ENCODE measurements at places on chromosomes 7 and 10.
A peak's percentile ranks its signal among the peaks of the same experiment; 100 is the strongest.

DNA sequence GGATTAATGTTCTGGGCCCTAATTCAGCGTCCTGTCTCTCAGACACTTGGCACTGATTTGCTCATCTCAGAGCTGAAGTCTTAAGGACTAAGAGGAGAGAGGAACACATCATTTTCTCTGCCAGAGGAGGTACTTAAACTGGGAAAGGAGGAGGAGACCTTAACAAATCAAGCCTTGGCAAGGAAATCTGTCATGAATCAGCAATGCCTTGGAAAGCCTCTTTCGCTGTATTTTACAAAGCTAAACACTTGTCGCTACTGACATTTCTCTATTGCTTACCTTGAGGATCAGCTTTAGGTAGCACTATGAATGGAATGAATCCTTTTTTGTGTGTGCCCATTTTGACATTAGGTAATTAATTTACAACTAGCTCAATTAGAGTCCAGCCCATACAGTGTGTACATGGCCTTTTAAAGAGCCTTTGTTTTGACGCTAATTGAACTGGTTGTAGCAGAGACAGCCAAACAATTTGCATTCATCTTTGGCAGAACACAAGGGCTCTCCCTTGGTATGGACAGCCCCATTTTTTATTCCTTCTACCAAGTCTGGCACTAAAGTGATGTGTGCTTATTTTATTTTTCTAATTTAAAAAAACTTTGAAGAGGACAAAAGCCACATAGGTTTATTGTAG, 37.4 kb downstream of the AUTS2 start:
- no peak for DNase-seq

DNA sequence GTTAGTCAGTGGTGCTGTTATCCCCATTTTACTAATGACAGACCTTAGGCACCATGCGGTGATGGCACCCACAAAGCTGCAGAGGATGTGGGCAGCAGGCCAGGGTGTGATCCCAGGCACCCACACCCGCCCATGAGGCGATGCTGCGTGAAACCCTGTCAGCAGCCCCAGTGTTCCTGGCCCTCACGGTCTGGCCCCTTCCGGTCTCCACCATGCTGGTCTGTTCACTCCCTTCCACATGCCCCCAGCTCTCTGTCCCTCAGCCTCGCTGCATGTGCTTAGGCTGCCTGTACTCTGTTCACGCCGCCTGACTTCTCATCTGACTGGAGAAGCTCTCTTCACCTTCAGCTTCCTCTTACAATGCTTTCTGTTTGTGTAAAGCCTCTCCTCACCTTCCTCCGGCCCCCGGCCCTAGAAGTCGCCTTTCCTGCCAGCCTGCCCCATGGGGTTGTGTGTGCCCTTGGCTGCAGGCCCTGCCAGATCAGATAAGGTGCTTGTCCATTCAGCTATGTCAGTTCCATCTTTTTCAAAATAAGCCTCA, 17.6 kb upstream of the ORAI2 start:
- DNase-seq, result no peak

DNA sequence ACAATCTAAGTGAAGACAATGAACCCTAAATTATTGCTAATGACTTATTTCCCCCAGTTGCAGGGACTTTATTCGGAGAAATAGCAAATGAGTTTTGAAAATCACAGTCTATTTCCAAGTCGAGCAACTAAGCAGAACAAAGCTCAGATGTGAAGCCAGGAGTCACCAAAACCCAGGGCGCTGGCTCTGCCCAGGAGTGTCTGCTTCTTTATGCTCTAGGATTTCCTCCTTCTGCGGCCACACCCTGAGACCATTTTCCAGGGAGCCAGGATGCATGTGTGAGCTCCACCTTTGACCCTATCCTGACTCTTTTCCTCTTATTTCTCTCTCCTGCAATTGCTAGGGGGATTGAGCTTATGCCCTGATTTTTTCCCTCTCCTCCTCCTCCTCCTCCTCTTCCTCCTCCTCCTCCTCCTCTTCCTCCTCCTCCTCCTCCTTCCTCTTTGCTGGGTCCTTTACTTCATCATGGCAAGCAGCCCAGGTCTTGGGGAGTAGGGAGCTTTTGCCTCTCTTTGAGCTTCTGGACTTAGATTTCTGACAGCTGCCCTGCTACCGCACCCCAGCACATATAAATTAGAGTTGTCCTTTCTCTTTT, 234.4 kb downstream of the ARL4A start:
- DNase-seq, result no peak

- no peak for DNase-seq
Measured at GRCh38 chr7:44531421-44532380, 9.4 kb downstream of the NPC1L1 start.

GRCh38 chr10:73625004-73625883, 16.0 kb downstream of the MYOZ1 start:
- peak; percentile 50 for DNase-seq

DNA sequence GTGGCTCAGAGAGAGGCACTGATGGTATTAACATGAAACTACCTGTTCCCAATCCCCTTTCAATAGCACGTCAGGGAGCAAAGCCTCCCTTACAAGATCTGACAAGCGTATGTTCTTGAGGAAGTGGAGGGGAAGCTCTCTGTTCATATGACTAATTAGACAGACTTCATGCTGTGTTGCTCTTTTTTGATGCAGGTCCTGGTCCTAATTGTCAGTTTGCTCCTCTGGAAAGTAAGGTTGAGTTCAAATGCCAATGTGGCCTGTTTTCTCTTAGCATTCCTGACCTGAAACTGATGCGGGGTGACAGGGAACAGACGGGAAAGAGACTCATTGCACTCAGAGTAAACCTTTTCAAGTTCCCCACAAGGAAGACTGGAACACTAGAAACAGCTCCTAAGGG, 27.0 kb upstream of the TBX20 start:
- no peak for DNase-seq

DNA sequence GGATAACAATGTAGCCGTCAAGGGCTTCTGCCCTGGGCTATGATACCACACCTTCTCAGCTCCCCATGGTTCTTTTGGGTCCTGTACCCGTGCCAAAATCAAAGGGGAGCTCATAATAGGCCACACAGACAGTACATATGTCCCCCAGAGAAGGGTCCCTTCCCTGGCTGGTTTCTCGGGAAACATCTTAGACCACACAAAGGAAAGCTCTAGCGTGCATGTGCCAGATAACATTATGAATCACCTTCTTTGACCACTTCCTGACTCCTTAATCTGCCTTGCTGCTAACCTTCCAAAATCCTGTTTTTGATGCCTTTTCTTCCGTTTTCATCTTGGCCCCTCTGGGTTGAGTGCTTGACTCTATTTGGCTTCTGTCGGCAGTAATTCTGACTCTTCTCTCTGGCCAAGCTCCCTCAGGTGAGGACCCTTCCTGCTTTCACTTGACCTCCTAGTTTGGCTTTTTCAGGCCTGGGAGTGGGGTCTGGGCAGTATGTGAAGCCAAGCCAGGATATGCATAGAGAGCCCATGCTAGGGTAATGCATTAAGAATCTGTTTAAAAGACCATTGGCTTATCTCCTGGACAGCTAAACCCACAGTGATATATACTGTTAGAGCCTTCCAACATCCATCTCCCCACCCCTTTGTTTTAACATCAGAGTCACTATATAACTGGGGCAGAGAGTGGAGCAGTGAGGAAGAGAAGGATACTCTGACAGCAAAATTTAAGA, 84.8 kb downstream of the ANLN start:
- DNase-seq, result no peak

DNA sequence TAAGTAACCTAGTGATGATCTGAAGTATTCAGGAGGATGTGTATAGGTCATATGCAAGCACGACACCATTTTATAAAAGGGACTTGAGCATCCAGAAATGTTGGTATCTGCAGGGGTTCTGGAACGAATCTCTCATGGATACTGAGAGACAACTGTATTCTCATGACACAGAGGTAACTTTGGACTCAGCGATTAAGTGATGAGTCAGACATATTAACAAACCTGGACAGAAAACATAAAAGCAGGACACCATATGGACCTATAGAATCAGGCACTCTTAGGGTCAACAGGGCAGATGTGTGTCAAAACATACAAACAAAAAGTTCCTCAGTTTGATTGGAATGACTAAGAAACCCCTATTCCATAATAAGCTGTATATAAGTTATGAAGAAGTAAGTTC, 248.1 kb downstream of the ANKRD7 start:
- no peak for DNase-seq

DNA sequence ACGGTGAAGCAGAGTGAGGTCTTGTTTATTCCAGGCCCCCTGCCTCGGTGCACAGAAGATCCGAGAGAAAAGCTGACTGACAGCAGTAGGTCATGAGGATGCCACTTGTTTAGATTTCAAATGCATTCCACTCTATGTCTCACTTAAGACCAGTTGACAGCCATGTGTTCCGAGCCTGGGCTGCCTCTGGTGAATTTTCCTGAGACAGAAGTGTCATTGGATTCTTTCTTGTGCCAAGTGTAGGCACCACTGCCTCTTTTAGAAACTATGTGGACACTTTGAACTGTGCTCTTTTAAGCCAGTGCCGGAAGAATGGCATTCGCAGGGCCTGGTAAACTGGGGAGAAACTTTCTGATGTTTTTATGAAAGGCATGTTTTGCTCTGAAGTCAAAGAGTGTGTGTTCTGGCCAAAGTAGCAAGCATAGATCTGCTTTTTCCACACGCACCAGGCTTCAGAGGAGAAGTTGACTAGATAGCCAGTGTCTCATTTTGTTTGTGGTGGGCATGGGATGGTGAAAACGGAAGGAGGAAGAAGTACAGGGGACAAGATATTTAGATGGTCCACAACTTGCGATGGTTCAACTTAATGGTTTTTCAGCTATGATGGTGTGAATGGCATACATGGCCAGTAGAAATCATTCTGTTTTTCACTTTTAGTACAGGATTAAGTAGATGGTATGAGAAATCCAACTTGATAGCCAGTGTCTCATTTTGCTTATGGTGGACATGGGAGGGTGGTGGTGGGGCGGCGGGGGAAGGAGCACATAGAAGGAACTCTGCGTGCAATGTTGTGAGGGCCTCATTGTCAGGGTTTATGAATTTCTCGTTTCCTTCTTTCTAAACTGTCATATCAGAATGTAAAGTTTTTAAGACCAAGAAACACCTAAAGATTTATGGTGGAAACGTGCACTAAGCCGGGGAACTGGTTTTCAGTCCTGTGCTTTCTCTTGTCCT, 41.5 kb downstream of the CYP17A1 start:
- no peak for DNase-seq

DNA sequence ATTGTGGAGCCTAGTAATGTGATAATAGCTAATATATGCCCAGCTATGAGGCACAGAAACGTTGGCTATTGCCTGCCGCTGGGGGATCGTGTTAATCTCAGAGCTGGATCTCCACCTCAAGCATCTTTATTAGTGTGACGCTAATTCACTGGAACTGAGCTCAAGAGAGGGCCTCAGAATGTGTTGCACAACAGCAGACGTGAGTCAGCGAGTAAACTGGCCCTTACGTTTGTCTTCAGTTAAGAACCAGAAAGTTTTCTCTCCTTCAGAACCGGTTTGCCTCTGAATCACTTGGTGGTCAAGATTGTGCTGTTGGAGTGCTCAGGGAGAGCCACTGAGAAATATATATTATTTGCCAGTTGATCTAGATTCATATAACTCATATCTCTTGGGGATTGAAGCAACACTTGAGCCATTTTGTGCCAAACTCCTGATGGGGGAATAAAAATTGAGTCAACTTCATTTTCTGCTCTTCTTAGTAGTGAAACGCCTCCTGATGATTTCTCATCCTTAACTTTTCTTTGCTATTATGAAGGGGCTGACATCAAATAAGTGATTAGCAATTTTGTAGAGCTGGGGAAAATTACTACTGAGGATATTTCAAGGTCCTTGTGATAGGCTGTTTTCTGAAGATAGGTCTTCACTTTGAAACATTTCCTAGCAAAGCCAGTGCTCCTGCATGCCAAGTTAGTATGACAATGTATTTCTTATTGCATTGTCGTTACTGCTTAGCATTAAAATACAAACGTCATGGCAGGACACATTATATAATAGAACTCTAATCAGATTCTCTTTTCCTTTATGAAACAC, 22.3 kb downstream of the BZW2 start:
- DNase-seq, result no peak

DNA sequence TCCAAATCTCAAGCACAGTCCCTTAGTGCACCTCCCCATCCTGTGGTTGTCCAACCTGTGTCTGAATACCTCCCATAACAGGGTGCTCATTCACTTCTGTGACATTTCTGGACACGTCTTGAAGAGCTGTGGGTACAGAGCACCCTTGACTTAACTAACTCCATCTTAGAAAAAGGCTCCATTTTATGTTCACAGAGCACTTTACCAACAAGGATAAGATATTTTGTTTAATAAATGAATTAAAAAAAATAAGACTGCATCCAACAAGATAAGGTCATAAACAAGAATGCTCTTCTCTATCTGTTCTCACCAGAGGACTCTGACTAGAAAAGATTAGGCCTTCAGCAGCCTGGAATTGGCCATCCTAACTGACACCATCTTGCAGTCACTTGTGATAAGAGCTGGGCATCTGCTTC, 335.2 kb upstream of the ZNF32 start:
- no peak for DNase-seq

GRCh38 chr7:132218876-132219275, 357.4 kb downstream of the PLXNA4 start:
- DNase-seq, result no peak

DNA sequence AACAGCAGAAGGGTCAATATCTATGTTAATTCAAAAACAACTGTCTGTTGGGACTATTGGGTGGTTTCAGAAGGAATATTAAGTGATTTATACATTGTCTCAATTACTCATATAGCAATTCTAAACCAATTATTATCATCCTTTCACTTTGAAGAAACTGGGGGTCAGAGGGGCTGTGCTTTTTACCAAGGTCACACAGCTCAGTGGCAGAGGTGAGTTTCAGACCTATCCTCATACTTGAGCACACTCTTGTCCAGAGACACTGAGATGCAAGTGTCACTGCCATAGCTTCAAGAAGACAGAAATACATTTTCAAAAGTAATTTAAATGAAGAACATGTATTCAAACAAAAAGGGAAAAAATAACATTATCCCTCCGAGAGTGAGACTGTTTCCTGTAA, 195.3 kb downstream of the ARL4A start:
- no peak for DNase-seq

- DNase-seq, result no peak
Measured at GRCh38 chr7:133051066-133051465, 30.8 kb downstream of the CHCHD3 start.

GRCh38 chr10:102395400-102396316, at the start of gene NFKB2:
Gene NFKB2, plus strand, starts transcription at chr10:102395705. Its CDS starts 255 bp downstream, at chr10:102395960.
- DNase-seq, result no peak

GRCh38 chr7:92461027-92462003, 14.0 kb downstream of the GATAD1 start:
- DNase-seq, result no peak

GRCh38 chr7:135501402-135501801, 8.5 kb downstream of the CNOT4 start:
- no peak for DNase-seq

DNA sequence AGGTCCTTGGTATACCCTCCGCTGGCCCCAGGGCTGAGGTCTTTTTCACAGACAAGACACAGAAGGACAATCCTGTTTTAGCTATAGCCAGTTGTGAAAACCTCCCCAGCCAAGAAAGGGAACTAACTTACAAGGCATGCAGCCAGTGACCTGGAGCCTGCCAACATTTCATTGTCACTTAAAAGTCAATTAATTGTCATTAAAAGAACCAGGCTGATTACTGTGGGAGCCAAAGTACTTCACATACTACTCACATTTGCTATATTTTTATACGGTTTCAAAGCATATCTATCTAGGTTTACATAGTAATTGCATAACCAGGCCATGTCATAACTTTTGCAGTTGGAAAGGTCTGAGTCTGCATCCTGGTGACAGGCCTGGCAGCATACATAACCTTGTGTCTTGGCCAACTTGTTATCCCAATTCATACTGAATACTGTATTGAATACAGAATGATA, 31.1 kb downstream of the NRBF2 start:
- DNase-seq, result no peak

Data from left renal cortex interstitium (tissue), 4 donors.